Activated naive CD8-positive, alpha-beta T cell treated with anti-CD3 and anti-CD28 coated beads for 36 hours (primary cell): ENCODE measurements at places on chromosomes 1 and 21.

DNA sequence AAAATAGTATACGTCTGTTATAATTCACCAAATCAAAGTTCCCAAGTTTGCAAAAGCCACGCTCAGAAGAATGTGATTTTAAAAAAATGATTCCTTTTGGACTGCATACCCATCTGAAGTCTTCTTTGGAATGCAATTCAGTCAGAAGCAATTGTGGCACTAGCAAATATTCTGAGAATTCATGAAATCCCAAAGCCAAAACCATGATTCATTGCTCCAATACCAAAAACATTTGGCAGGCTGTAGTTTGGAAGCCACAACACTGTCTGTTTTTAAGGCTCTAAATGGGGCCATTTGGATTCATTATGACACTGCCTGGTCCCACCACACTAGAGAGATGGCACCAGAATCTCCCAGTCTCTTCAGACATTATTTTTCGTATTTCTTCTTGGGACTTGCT is 21.8 kb upstream of the LRRC53 start:
- no peak for DNase-seq
- H3K4me1 ChIP-seq, result no peaks in the 10 kb centered on the region
- no peak overlapping the region for H3K4me3 ChIP-seq
- H3K36me3 ChIP-seq, result no peaks in the 10 kb centered on the region

DNA sequence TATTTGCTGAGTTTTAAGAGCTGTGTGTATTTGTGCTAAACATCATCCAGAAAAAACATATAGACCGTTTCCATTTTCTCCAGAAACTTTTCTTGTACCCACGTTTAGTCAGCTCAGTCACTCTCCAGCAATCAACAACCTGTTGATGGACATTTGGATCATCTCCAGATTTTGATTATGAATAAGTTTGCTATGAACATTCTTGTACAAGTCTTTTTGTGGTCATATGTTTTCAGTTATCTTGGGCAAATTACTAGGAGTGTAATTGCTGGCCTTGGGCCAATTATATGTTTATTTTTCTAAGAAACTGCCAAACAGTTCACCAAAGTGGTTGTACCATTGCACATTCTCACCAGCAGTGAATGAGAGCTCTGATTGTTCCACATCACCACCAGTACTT is 221.8 kb downstream of the CENPF start:
- peaks cover 1% of the 10 kb centered on the region for H3K36me3 ChIP-seq
- no peak overlapping the region for H3K4me3 ChIP-seq
- H3K4me1 ChIP-seq, result no peaks in the 10 kb centered on the region
- DNase-seq, result no peak
- H3K27me3 ChIP-seq, result no peaks in the 10 kb centered on the region

- no peaks in the 10 kb centered on the region for H3K36me3 ChIP-seq
- DNase-seq, result peak; percentile 24
- H3K27ac ChIP-seq, result peak overlapping the region; percentile 41
- no peak overlapping the region for H3K4me3 ChIP-seq
- peaks cover 3% of the 10 kb centered on the region for H3K27me3 ChIP-seq
Measured at GRCh38 chr1:206679738-206680211, 4.9 kb upstream of the MAPKAPK2 start.

GRCh38 chr1:156496211-156496761 is 4.3 kb downstream of the MEF2D start:
- DNase-seq, result no peak
- peaks cover 17% of the 10 kb centered on the region for H3K36me3 ChIP-seq
- peaks cover 76% of the 10 kb centered on the region for H3K4me1 ChIP-seq
- H3K27me3 ChIP-seq, result no peaks in the 10 kb centered on the region
- H3K27ac ChIP-seq, result peak overlapping the region; percentile 51

GRCh38 chr1:17258758-17259130 is 9.8 kb downstream of the PADI3 start:
- no peaks in the 10 kb centered on the region for H3K4me1 ChIP-seq
- H3K36me3 ChIP-seq, result no peaks in the 10 kb centered on the region
- H3K27me3 ChIP-seq, result peaks cover 6% of the 10 kb centered on the region
- no peak overlapping the region for H3K27ac ChIP-seq
- DNase-seq, result no peak
